ENCODE measurements at places on chromosomes 1 and 21.

GRCh38 chr1:171116676-171117075 lies 26.0 kb downstream of the FMO3 start:
- no peak for DNase-seq

DNA sequence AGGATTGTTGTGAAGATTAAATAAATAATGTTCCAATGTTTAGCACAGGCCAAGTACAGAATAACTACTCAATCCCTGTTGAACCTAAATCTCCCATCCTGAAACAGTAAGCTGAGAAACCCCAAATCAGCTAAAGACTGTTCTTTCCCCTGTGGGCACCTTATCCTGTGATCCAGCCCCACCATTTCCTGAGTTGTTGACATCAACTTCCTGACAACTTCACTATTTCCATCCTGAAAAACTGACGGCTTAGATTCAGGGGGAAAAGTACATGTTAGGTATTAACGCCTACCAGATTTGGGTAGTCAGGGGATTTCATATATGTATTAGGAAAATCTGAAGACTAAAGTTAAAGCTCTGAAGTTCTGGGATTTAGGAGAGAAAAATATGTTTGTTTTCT lies 51.7 kb upstream of the PALMD start:
- DNase-seq, result no peak

DNA sequence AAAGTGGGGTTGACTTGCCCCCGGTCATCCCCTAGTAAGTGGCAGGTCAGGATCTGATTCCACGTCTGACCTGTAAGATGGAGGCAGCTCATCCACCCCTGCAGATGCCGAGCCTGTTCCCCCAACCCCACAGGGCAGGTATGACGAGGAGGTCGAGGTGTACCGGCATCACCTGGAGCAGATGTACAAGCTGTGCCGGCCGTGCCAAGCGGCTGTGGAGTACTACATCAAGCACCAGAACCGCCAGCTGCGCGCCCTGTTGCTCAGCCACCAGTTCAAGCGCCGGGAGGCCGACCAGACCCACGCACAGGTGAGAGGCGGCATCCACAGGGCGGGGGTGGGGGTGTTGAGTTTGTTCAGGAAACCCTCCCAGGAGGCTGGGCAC lies 9.6 kb downstream of the TMEM201 start:
- no peak for DNase-seq

DNA sequence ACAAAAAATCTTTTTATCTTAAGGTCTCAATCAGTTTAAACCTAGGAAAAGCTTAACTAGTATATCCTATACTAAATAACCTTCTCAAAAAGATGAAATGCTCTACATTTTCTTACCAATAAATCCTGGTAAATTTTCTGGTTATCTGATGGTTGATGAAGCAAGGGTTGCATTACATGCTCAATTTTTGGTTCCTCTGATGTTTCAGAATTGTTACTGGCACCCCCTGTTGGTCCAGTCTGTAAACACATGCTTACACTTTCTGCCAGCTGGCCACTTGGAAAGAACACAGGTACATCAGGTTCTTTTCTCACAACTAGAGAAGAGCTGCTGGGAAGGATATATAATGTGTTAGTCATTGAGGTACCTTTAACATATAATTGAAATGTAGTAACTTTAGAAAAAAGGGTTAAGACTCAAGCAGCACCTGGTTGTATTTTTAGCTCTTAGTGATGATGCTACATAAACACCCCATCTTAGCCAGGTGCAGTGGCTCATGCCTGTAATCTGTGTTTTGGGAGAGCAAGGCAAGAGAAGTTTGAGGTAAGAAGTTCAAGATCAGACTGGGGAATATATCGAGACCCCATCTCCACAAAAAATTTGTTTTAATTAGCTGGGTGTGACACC lies 30.9 kb upstream of the TAL1 start:
- DNase-seq, result peak; percentile 56

DNA sequence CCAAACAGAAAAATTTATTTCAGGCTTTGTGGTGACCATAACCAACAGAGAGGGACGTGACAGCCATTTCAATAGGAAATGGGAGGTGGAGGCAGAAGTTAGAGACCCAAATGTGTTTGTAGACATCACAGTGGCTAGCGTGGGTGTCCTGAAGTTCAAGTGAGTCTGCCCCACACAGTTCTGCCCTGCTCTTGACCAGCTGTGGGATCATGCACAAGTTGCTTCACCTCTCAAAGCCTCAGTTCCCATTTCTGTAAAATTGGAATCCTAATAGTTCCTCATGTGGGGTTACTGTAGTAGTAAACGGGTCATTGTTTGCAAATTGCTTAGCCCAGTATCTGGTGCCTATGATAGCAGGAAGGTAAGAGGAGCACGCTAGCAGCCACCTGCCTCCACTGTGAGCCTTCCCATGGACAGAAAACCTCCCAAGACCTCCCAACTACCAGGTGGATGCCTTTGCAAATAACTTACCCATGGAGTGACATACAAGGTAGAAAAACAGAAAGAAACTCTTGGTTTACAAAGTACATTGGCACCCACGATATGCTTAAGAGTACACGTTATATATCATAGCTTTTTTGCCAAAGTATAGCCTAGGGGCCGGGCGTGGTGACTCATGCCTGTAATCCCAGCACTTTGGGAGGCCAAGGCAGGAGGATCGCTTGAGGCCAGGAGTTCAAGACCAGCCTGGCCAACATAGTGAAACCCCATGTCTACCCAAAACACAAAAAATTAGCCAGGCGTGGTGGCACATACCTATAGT lies 29.1 kb downstream of the FHAD1 start:
- no peak for DNase-seq

- DNase-seq, result no peak
Observed at GRCh38 chr1:49036700-49037099, 260.0 kb upstream of the BEND5 start.

DNA sequence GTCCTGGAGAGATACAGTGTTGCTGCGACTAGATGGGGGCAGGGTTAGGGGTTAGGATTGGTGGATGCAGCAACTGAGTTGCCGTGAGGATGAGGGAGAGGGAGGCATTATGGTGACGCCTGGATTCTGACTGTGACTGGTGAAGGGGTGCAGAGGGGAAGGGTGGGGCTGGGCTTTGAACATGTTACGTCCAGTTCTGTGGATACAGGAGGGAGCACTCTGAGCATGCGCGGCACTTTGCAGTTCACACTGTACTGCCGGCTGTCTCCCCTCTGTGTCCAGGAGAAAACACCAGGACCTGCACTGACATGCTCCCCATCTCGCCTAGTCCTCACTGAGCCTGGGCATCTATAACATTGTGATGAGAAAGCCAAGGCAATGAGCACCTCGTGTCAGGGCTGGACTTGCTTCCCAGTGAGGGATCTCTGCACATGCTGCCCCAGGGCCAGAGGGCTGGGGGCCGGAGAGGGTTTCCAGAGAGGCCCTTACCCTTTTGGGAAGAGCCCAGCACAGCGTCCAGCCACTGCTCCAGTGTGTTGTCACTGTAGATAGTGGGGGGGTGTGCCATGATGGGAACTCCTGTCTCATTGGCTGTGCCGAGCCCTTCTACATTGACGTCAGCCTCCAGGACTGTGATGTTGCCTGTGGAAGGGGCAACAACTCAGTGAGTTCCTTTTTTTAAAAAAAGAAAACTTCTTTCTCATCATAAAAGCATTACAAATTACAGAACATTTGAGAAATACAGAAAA lies 7.6 kb downstream of the FAM151A start:
- DNase-seq, result no peak

DNA sequence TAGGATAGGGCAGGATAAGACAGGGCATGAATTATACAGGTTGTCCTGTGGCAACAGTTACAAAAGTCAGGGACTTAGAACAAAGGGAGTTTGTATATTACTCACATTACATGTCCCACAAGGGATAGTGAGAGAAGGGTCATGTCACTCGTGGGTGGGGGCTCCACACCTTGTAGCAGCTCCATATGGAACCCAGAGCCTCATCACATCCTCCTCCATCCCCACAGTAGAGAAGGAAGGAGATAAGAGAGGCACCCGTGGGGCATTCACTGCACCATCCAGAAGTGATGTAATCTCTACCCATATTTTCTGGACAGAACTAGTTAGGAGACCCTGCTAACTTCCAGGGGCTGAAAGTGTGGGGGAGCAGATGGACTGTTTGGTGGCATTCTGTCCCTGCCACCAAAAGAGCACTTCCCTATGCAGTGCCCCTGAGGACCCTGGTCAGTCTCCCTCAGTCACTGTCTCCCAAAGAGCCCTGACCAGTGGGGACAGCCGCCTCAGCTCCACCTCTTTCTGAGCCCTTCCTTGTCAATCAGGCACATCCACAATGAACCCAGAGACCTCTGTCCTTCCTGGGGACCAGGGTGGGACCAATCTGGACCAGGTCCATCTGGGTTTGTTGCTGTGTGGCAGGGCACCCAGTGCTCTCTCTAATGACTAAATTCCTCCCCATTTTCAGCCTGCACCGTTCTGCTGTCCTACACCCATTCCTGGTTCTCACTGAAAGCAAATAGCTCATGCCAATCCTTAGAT lies 154.8 kb upstream of the ETV3 start:
- DNase-seq, result no peak

DNA sequence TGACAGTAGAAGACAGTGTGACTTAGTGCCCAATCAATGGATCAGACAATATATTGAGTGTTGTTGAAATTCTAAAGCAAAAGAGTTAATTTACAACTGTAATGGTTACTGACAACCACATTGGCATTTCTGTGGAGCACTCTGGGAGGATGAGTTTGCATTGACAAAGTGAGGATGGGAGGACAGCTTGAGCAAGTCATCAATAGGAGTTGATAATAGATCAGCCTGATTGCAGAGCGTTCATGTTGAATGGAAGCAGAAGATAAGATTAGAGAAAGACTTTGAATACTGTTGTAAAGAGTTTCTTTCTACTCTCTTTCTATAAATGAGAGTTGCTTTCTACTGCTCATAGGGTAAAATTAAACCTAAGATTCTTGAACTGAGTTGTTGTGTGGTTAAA lies 3.9 kb downstream of the EEIG2 start:
- DNase-seq, result no peak

- DNase-seq, result no peak
Observed at GRCh38 chr1:167784876-167785550, 63.2 kb downstream of the MPZL1 start.

DNA sequence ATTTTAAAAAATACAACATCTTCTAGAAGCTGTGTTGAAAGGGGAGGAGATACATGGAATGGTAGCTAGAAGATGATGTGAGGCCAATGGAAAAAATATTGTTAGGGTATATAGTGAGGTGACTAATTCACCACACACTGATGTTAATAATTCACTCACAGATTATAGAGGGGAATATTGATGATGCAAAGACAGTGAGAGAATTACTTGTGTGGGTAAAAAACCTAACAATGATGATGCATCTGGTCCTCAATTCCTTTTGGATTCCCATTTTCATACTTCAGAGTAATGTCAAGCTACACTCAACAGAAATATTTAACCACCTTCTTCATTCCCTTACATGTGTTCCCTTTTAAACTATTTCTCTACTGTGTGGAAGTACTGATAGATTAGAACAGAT lies 169.5 kb upstream of the DPYD start:
- DNase-seq, result no peak

DNA sequence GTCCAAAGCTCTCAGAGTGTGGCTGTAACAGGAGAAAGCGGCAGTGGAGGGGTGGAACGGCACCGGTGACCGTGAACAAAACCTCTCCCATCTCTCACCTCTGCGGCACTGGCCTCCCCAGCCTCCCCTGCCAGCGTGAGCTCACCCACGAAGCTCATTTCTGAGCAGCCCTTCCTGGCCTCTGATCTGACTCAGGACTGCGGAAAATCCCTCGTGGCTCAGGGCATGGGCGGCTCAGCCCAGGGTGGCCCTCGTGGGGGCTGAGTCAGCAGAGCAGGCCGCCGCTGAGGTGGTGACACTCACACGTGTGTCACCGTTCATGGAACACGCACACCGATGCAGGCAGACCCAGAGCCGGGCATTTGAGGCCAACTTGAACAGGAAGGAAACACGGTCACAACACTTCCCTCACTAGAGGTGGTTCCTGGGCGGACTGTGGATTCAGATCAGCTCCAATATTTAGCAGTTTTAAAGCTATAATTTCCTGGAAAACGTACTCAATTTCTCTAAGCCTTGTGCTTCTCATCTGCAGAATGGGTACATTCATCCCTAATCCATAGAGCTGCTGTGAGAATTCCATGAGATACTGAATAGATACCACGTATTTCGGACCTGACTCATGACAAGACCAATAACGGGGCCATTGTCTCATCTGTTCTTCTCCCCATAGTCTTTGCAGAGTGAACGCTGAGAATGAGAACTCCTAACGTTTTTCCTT lies 115.0 kb upstream of the TMPRSS2 start:
- DNase-seq, result no peak

DNA sequence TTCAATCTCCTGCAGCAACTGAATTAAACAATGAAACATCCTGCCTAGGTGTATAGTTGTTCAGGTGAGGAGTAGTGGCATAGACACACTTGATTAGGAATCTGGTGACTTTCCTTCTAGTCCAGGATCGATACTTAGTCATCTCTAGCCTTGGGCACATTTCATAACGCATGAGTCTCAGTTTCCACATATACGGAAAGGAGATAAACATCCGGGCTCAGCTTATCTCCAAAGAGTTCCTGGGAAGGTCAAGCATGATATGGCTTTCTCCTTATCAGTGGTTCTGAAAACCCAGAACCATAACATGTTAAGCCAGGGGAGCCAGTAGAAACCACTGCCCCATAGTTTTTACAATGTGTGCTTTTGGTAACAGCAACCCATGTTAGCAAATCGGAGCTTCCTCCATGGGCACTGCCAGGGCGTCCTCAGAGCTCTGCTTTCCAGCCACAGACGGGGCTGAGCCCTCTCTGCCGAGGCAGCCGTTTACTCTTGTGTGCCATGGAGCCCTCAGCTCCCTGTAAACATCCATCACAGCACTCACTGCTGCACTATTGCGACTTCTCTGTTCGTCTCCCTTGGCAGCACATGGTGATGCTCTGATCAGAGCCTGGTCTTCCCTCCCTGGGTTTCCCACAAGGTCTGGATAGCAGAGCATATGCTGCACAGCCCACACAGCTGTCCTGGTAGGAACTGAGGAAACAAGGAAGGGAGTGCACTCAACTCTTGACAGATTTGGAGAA lies 34.6 kb downstream of the RUNX1 start:
- no peak for DNase-seq

DNA sequence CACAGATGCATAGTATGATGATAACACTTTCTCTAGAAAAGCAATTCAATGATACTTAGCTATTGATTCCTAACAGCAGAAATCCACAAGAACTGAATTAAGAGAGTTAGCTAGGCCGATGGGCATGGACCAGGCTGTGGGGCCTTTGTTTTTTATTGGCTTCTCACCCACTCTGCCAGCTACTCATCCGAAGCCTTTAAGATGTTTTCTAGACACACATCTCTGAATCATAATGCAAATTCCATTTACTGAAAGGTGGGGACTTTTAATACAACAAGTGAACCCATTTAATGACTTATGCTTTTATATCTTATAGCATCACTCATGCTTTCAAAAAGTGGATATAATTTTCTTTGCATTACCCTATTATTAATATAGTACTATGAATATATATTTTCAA lies 170.2 kb downstream of the RUNX1 start:
- no peak for DNase-seq

GRCh38 chr1:17465228-17465627 lies 25.8 kb upstream of the RCC2 start:
- no peak for DNase-seq

DNA sequence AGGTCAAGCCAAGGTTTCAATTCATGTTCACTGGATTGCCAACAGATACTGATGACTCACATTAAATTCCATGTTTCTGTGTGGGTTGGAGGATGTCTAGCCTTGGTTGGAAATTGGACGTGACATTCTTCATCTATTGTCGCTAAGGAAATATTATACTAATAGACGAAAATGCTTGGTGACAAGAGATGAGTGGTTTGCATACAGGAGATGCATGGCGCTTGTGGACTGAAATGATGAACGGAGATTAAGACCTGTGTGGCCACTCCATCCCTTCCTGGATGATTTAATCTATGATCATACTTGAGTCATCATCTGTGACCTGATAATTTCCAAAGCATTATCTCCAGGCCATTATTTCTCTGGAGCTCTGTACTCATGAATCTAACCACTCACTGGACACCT lies 97.0 kb upstream of the CD34 start:
- no peak for DNase-seq

Data from GM12865 (cell line).